ENCODE measurements at places on chromosomes 13 and 19.

GRCh38 chr19:15259907-15260306 is 27.7 kb upstream of the EPHX3 start:
- DNase-seq: no peak

GRCh38 chr19:56617531-56617930 is 22.4 kb downstream of the ZNF71 start:
- no peak for DNase-seq

DNA sequence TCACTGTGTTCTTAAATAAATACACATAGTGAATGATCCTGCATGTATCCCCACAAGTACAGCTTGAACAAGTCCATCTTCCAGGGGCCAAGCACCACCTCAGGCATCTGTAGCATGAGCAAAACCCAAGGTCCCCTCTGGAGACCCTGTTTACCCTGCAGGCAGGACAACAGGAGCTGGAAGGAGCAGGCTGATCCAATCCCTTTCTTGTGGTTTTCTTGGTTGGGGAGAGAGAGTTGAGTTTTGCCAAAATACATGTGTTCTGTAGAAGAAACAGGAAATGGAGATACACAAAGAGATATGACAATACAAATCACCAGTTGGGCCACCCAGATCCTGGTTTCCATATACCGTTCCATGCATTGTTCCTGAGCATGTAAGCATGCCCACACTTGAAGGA is 92.8 kb downstream of the SHISA2 start:
- no peak for DNase-seq

GRCh38 chr13:76440568-76440967 is 445.6 kb downstream of the KCTD12 start:
- no peak for DNase-seq

- DNase-seq: no peak
Observed at GRCh38 chr13:41268764-41269163, 5.4 kb upstream of the MTRF1 start.

DNA sequence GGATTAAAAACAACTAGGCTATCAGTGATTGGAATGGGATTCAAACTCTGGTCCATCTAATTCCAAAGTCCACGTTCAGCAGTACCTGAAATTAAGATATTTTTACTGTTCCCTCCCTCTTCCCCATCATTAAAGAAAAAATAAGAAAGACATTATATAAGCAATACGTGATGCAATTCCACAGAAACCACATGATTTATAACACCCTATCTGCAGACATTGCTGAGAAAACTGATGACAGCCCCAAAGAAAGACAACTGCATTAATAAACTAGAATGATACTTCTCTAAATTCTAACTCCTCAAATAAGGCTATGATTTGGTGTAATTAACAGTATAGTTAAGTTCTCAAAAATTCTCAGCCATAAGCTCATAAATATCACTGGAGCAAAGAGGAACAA is 19.1 kb downstream of the LNX2 start:
- DNase-seq: no peak

GRCh38 chr13:97621631-97622030 is 187.7 kb downstream of the RAP2A start:
- peak; percentile 54 for DNase-seq

GRCh38 chr13:23105051-23105450 is 75.7 kb upstream of the SGCG start:
- DNase-seq: no peak

DNA sequence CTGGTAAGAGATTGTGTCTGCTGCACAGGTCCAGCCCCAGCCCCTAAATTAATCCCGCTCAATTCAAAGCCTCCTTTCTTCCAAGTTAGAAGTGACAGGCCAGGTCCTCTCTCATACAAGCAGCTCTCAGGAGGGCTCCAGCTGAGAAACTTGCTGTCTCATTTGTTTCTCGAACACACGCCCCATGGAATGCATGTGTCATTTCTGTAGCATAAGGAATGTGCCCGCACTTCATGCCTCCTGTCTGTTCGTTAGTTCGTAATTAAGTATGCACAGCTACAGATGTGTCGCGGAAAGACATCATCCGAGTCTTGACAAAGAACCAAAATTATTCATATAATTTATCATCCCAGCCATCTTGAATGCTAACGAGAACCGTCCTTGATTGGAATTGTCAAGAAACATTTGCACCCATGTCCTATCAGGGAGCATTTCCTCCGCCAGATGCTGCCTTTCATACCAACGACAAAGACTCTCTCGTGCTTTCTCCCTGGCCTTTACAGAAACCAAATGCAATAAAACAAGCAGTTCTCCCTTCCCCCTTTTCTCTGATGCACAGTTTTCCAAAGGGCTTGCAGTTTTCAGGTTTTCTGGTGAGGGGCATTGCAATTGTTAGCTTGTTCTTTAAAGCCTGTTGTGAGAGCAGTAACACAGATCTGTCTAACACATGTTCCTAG is 133.5 kb downstream of the UQCRFS1 start:
- peak; percentile 69 for DNase-seq

- peak; percentile 76 for DNase-seq
Observed at GRCh38 chr13:98997738-98998641, 20.1 kb upstream of the DOCK9 start.

DNA sequence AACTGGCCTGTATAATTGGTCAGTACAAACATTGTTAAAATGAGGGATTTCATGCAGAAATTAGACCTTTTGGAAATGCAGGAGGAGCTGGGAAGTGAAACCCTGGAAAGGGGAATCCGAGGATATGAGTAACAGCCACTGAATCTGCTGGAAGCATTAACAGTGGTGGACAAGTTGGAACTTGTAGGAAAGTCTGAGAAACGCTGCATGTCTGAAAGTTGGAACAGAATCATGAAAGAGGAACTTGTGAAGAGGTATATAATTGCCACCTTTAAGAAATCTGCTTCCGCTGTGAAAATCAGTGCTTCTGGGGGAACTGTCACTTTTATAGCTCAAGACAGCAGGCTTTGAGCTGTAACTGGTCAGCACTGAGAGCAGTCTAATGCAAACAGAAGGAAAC is 716.5 kb upstream of the PRR20A start:
- peak; percentile 61 for DNase-seq

GRCh38 chr19:58555920-58556621 is 1.2 kb upstream of the CHMP2A start:
- DNase-seq: no peak

- DNase-seq: no peak
Observed at GRCh38 chr13:75995966-75996365, 359.8 kb downstream of the LMO7 start.

GRCh38 chr13:40640845-40641458 is 25.5 kb downstream of the FOXO1 start:
- peak; percentile 12 for DNase-seq

DNA sequence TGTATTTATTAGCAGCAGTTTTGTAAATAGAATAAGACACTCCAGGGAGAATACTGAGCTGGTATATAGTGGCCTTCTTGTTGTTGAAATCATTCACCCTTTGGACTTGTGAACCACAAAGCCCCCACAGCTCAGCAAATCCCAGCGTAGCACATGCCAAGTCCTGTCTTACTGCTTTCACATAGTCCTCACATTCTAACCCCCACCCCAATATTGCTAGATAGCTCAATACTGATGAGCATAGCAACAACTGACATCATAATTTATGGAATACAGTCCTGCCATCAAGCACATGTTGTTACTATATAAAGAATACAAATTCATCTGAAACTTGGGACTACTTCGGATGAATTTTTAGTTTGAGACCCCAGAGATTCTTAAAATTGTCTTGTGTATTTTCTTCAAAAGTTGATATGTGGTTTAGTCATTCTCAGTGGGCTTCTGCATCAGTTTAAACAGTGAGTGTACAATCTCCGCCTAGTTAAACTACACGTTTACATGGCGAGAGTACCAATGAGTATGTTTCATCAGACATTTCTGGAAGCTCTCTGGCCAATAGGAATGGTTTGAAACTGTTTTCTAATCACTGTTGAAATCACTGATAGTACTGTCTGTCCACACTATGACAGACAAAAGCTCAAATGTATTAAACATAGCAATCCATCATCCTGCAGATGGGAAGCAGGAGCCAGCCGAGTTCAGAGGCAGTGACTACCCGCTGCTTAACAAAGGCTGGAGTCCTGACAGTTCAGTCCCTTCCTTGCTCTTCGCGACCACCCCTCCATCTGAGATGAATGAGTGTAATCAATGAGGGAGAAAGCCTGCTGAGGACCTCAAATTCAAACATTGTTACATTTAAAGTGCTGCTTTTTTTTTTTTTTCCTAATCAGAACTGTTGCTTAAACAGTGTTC is 15.2 kb downstream of the DACH1 start:
- no peak for DNase-seq

DNA sequence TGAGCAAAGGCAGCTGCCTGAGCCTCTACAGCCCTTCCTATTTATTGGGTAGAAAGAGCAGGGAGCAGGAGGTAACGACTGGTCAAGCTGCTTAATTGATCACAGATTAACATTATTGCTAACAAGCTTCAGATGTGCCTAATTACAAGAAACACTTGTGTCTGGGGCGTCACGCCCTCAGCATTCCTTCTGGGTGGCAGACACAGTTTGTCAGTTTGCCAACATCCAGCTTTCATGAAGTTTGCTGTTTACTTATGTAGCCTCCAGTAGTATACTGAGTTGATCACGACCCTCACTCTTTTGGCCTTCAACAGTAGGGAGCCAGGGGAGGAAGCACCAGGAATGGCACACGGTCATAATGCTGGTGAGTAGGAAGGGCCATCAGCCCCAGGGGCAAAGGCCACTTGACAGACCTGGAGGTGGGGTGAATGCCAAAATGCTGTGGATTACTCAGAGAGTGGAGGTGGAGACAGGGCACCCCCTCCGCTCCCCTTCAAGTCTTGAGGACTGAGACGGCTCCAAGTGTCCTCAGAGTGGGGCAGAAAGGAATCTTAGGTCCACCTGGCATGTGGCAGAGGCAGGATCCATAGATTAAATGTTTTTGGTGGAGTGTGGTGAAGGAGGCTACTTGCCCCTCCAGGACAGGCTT is 34.9 kb upstream of the PSPC1 start:
- DNase-seq: no peak

- no peak for DNase-seq
Observed at GRCh38 chr19:1663852-1664251, 11.4 kb upstream of the TCF3 start.

DNA sequence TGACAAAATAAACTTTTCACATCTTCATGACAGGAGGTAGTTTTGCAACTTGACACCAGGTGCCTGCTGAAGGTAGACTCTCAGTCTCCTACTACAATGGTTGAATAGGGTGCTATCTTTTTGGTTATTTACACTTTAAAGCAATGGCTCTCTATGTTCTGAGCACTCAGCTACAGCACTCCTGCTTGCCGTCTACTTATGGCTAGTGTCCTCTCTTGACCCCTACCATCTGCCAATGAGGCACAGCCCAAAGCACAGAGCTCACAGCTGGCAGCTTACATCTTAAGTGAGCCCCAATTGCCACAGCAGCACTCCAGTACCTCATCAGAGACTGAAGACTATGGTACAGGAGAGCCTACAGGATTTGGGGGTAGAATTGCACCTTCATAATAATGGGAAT is 11.4 kb downstream of the ZNF708 start:
- no peak for DNase-seq

DNA sequence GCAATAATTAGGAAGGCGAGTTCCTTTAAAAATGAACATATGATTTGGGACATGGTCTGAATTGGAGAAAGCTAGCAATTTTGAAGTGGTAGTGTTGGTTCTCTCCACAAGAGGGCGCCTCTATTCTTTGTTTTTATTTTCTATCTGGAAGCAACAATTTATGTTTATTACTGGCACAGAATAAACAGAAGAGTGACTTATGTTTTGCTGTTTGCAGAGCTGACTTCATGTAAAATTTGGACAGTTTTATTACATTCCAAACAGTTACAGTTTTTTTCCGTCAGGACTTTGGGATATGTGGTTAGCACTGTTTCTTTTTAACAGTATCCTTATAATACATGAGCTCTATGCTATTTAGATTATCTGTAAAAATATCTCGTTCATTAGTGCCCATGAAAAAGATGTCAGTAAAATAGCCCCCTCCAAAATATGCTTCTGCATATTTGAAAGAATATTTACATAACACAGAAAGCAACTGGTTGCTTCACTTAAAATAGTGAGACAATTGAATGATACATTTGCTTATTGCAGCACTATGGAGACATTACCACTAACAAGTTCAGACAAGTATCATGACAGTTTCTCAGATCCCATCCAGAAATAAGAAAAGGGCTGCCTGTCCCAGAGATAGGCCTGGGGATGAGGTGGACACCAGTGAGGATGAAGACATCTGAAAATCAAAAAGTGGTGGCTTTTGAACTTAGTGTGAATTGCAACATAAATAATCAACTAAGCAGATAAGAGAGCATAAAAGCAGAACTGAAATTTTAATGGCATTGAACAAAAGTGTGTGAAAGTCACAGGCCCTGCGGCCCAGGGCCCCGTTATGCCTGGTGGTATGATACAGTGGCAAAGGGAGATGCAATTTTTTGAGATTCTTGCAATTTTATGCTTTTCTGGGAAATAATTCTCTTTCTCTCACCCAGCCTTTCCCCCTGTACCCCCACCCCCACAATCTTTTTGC is 32.3 kb upstream of the FGF9 start:
- no peak for DNase-seq

DNA sequence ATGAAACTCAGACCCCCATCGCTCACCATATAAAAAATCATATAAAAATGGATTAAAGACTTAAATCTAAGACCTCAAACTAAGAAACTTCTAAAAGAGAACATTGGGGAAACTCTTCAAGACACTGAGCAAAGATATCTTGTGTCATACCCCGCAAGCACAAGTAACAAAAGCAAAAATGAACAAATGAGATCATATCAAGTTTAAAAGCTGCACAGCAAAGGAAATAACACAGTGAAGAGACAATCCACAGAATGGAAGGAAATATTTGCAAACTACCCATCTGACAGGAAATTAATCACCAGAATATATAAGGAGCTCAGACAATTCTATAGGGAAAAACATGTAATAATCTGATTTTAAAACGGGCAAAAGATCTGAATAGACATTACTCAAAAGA is 808.3 kb downstream of the LIG4 start:
- DNase-seq: no peak

DNA sequence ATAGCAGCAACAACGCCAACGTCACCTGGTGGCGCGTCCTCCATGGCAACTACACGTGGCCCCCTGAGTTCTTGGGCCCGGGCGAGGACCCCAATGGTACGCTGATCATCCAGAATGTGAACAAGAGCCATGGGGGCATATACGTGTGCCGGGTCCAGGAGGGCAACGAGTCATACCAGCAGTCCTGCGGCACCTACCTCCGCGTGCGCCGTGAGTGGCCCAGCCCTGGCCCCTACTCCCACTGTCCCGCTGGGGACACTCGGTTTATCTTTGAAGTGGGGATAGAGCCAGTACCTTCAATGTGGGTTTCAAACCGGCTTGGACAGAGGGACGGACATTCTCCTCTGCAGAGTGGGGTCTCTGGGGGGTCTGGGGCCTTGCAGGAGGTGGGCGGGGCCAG is 2.0 kb downstream of the CD79A start:
- peak; percentile 48 for DNase-seq

DNA sequence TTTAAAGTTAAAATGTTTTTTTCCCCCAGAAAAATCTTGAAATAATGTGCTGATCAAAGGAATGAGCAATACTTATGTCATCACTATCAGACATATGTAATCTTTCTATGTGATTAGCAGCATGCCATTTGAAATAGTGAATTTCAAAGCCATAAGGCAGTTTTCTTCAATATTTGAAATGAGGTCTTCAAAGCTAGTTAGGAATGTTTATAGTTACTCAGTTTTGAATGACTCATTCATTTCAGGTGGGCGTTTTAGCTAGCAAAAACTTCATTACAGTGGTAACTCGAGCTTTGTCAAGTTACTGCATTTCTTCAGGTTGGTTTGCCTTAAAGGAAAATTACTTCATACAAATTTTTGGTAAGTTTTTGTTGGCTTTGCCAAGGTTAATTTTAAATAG is 102.1 kb downstream of the ATP8A2 start:
- no peak for DNase-seq

- DNase-seq: peak; percentile 64
Observed at GRCh38 chr13:102399791-102400674, 1.8 kb downstream of the FGF14 start.

GRCh38 chr19:39514840-39515550 is at the start of gene SELENOV:
SELENOV (plus strand) TSS chr19:39515139; CDS start chr19:39515213, 74 bp downstream.
- DNase-seq: peak; percentile 74
